ENCODE measurements at places on chromosomes 2 and 18. TPM values are rescaled to one million over a fixed set of nuclear protein-coding genes. Genes with fewer than 3 reads are reported as not detected.

Gene MAL
- total RNA-seq = not detected

Gene HOXD13
- not detected for total RNA-seq

Gene CYP27A1
- 28.8 TPM for total RNA-seq

Gene HJURP
- 0.33 TPM for total RNA-seq

Gene NYAP2
- total RNA-seq = not detected

Data from breast epithelium (tissue), 4 donors.